Muscle of leg (tissue), 16 donors: ENCODE measurements at places on chromosomes 7 and 10. TPM values are rescaled to one million over a fixed set of nuclear protein-coding genes. Genes with fewer than 3 reads are reported as not detected.

DNA sequence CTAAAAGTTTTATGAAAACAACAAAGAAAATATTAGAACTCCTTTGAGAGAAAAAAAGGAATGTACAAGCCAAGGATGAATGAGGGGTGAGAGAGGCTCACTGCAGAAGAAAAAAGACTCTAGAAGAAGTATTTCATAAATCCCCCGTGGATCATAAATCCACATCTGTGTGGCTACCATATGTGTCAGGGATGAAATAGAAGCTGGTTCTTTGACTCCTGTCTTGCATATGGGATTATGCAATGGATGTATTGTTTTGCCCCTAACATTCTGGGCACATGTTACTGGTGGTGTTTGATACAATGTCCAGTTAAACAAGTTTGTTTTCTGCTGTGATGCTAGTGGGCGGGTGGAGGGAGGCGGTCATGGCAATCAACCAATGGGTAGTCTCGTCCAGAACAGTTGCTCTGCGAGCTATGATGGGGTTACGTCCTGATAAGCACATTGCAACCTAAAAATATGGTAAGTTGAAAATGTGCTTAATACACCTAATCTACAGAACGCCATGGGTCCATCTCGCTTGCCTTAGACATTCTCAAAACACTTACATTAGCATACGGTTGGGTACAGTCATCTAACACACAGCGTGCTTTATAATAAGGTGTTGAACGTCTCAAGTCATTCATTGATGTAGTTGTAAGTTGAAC lies 34.1 kb upstream of the PITRM1 start:
- no peaks in the 10 kb centered on the region for H3K4me1 ChIP-seq
- no peaks in the 10 kb centered on the region for H3K27me3 ChIP-seq
- peak; percentile 46 for DNase-seq
- H3K36me3 ChIP-seq = no peaks in the 10 kb centered on the region

DNA sequence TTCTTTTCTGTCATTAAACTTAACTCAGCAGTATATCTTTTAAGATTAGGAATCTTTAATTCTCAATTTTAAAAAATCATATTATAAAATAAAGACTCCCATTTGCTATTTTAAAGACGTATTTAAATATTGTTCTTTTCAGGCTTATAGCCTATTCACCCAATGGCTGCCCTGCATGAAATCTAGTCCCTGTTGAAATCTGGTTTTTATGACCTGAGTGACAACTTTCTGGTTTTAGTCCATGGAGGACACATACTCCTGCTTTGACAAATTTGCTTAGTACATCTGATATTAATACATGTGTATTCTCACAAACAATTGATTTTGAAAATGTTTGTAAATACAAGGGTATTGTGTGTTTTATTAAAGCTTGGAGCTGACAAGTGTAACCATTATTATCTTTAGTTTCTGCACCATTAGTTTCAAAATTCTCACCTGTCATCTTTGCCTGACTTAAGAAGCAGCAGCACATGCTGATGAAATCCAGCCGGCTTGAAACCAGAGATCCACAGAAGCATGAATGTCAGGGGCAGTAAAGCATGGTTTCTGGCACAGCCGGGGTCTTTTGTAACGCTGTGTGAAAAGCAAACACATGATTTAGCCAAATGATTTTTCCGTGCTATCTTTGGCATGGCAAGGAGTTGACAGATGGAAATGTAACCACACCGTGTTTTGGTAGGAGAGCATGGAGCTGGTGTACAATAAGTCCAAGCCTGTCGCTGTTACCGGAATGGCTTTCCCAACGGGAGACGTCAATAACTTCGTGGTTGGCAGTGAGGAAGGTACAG lies 262.8 kb downstream of the DYNC1I1 start:
- H3K27me3 ChIP-seq = no peaks in the 10 kb centered on the region
- no peak overlapping the region for H3K4me3 ChIP-seq
- H3K36me3 ChIP-seq = no peaks in the 10 kb centered on the region
- no peak overlapping the region for H3K27ac ChIP-seq
- peak; percentile 44 for DNase-seq

DNA sequence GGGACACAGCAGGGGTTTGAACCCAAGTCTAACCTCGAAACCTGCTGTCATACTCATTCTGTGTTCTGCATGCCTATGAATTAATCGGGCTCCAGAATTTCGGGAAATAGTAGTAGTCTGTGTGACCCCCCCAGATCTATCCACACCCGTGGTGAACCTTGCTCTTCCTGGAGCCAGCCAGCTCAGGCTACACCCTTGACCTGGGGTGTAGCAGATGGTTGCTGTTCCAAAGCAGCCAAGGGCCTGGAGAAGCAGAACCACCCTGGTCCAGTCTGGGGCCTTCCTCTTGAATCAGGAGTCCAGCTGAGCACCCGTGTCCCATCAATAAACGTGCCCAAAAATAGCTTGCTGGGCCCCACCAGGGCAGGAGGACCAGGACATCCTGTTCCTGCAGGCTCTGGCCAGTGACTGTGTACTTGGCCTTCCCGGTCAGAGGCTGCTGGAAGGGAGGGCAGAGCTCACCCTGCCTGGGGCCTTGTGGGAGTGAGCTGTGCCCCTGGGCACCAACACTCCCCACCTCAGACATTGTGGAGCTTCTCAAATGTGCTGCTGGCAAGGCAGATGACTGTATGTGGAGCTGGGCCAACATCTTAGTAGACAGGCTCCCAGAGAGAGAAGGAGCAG lies 101.2 kb upstream of the ZNF716 start:
- H3K4me3 ChIP-seq = no peak overlapping the region
- H3K36me3 ChIP-seq = no peaks in the 10 kb centered on the region
- H3K27ac ChIP-seq = no peak overlapping the region
- H3K4me1 ChIP-seq = no peaks in the 10 kb centered on the region
- H3K27me3 ChIP-seq = no peaks in the 10 kb centered on the region

DNA sequence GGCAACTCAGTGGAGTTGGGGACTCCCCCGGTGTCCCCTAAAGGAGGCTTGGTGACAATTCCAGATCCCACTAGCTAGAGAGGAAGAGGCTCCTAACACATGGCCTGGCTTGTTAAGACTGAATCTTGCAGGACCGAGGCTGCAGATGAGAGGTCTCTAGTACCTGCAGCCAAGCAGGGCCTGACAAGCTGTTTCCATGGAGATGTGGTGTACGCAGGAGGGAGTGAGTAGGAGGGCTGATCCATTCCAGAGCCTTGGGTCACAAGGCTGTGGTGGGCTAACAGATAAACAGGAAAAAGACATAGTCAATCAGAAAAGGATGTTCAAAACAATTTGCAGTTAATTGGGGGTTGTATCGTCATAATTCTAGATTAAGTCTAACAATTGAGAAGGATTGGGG lies 77.3 kb upstream of the MKLN1 start:
- no peak for DNase-seq
- H3K27ac ChIP-seq = no peak overlapping the region
- no peaks in the 10 kb centered on the region for H3K27me3 ChIP-seq
- no peak overlapping the region for H3K4me3 ChIP-seq

GRCh38 chr10:132232023-132232951 lies 45.5 kb downstream of the DPYSL4 start:
- peaks cover 70% of the 10 kb centered on the region for H3K4me1 ChIP-seq
- peak; percentile 70 for DNase-seq
- H3K36me3 ChIP-seq = no peaks in the 10 kb centered on the region

GRCh38 chr7:47179812-47180515 lies 401.9 kb downstream of the TNS3 start:
- peak; percentile 92 for DNase-seq
- no peak overlapping the region for H3K4me3 ChIP-seq
- H3K27me3 ChIP-seq = no peaks in the 10 kb centered on the region
- peaks cover 56% of the 10 kb centered on the region for H3K4me1 ChIP-seq

The GNG11 gene
- total RNA-seq = 34.5 TPM

DNA sequence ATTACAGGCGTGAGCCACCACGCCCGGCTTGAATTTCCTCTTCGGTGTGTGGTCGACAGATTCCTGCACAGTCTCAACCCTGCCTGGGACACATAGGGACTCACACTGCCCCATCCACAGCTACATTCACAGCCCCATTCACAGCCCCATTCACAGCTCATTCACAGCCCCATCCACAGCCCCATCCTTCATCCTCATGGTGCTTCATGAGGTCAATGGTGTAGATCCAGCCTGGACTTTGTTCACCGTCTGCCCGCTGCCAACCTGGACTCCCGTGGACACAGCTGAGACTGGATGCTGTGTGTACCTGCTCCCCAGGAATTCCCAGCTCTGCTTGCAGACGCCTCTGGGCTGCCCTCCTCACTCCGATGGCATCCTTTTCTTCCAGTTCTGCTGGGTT lies 5.2 kb downstream of the IDI2 start:
- H3K27me3 ChIP-seq = no peaks in the 10 kb centered on the region
- H3K36me3 ChIP-seq = peaks cover 32% of the 10 kb centered on the region
- H3K4me1 ChIP-seq = no peaks in the 10 kb centered on the region
- no peak overlapping the region for H3K4me3 ChIP-seq
- DNase-seq = no peak

The SYT15B gene
- 0.27 TPM for total RNA-seq

GRCh38 chr10:84818961-84819360 lies 490.6 kb downstream of the CCSER2 start:
- H3K4me3 ChIP-seq = no peak overlapping the region
- H3K27me3 ChIP-seq = no peaks in the 10 kb centered on the region
- DNase-seq = no peak
- H3K36me3 ChIP-seq = no peaks in the 10 kb centered on the region

DNA sequence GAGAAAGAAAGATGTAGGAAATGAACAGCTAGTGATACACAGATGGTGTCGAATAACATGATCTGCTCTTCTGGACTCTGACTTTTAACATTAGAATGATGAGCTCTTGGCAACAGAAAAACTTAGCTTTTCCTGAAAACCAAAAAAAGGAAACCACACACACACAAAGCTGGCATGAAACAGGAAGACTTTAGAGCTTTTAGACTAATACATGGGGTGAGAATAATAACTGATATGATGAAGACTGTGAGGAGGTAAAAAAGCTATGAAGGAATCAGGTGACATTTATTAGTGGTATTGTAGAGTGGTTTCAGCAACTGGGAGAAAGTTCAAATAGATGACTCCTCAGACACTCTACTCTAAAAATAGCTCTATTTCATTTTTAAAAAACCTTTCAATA lies 491.9 kb downstream of the PARD3 start:
- no peaks in the 10 kb centered on the region for H3K27me3 ChIP-seq
- DNase-seq = peak; percentile 49
- H3K4me1 ChIP-seq = no peaks in the 10 kb centered on the region
- peaks cover 15% of the 10 kb centered on the region for H3K36me3 ChIP-seq
- no peak overlapping the region for H3K27ac ChIP-seq
- no peak overlapping the region for H3K4me3 ChIP-seq

The LLCFC1 gene
- not detected for total RNA-seq

- H3K36me3 ChIP-seq = peaks cover 16% of the 10 kb centered on the region
- no peak for DNase-seq
- H3K27ac ChIP-seq = no peak overlapping the region
- H3K4me1 ChIP-seq = peaks cover 40% of the 10 kb centered on the region
Measured at GRCh38 chr7:5613607-5614006, 167.9 kb downstream of the RNF216 start.

GRCh38 chr10:60842694-60843093 lies 64.4 kb downstream of the CDK1 start:
- no peak for DNase-seq
- no peaks in the 10 kb centered on the region for H3K36me3 ChIP-seq
- H3K4me1 ChIP-seq = peaks cover 3% of the 10 kb centered on the region
- H3K4me3 ChIP-seq = no peak overlapping the region
- H3K27ac ChIP-seq = no peak overlapping the region
- H3K27me3 ChIP-seq = no peaks in the 10 kb centered on the region

GRCh38 chr7:157016024-157016351 lies 5.5 kb upstream of the MNX1 start:
- H3K36me3 ChIP-seq = no peaks in the 10 kb centered on the region
- no peak overlapping the region for H3K27ac ChIP-seq
- no peak overlapping the region for H3K4me3 ChIP-seq
- peaks cover 11% of the 10 kb centered on the region for H3K4me1 ChIP-seq
- DNase-seq = no peak

DNA sequence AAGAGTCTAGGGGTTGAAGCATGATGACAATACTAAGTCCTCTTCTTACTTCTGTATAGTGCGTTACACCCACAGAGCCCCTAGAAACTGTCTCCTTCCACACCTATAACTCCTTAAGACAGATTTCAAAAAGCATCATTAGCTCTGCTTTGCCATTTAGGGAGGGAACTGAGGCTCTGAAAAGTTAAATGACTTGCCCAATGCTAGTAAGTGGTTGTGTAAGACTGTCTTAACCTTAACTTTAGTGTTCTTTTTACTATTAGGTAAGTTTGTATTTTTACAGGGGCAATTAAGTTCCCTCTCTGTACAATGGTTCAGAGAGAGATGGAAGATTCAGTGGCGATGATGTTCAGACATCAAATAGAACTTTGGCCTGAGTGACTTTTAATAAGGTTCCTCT lies 72.7 kb upstream of the ASAH2 start:
- no peaks in the 10 kb centered on the region for H3K36me3 ChIP-seq
- no peak for DNase-seq
- H3K4me3 ChIP-seq = no peak overlapping the region
- no peak overlapping the region for H3K27ac ChIP-seq

GRCh38 chr7:99489235-99489634 lies 10.8 kb downstream of the ZNF394 start:
- H3K36me3 ChIP-seq = peaks cover 17% of the 10 kb centered on the region
- no peaks in the 10 kb centered on the region for H3K4me1 ChIP-seq
- H3K4me3 ChIP-seq = no peak overlapping the region
- no peak overlapping the region for H3K27ac ChIP-seq

DNA sequence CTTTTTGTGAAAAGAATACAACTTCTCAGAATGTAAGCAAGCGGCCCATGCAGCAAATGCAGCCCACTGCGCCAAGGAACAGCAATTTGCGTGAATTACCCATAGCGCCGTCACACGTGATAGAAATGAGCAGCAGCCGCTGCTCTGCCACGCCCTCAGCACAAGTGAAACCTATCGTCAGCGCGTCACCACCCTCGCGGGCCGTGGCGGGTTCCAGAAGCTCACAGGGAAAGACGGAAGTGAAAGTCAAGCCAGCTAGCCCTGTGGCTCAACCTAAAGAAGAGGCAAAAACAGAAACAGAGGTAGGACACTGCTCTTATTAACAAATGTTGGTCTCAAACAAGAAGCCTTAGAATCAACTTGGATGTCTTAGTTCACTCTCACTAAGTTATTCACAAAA lies 70.5 kb downstream of the SHH start:
- H3K27me3 ChIP-seq = no peaks in the 10 kb centered on the region
- H3K36me3 ChIP-seq = peaks cover 56% of the 10 kb centered on the region
- peak; percentile 65 for DNase-seq
- H3K4me3 ChIP-seq = no peak overlapping the region
- H3K4me1 ChIP-seq = no peaks in the 10 kb centered on the region

GRCh38 chr10:117663750-117664149 lies 121.2 kb downstream of the EMX2 start:
- H3K4me3 ChIP-seq = no peak overlapping the region
- H3K36me3 ChIP-seq = no peaks in the 10 kb centered on the region
- H3K27ac ChIP-seq = peak overlapping the region; percentile 60
- DNase-seq = peak; percentile 94
- peaks cover 14% of the 10 kb centered on the region for H3K4me1 ChIP-seq

- H3K4me3 ChIP-seq = no peak overlapping the region
- H3K4me1 ChIP-seq = no peaks in the 10 kb centered on the region
- no peaks in the 10 kb centered on the region for H3K36me3 ChIP-seq
- no peaks in the 10 kb centered on the region for H3K27me3 ChIP-seq
- H3K27ac ChIP-seq = no peak overlapping the region
Measured at GRCh38 chr10:91206427-91206826, 14.0 kb upstream of the PCGF5 start.
